A673 (cell line): ENCODE measurements at places on chromosomes 5 and 9.

DNA sequence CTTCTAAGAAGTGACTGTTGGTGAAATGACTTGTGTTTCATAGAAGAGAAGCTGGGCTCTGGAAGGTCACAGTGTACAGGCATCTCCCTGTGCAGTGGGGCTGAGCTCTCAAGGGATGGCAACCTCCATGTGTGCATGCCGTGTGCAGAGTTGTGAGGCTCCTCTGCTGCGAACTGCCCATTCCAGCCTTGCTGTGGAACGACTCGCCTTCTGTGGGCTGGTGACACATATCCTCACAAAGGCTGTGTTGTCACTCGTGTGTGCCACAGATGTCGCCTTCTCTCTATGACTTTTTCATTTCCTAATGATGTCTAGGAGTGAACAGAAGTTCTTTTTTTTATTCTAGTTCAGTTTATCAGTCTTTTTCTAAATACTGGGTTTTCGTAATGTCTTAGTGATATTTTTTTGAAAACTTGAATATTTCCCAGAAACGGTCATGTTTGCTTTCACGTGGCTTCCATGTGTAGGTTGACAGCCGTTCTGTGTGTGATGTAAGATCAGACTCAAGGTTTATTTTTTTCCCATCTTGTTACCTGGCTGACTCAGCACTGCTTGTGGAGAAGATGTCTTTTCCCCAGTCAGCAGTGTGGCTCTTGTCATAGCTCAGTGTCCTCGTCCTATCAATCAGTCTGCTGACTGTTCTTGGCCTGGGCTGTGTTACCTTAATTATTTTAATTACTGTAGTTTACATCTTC lies 57.3 kb upstream of the CACNA1B start:
- DNase-seq = no peak

GRCh38 chr5:129724222-129724621 lies 23.7 kb upstream of the MINAR2 start:
- no peak for DNase-seq

GRCh38 chr5:133404724-133405123 lies 207.6 kb downstream of the FSTL4 start:
- peak; percentile 24 for DNase-seq

- DNase-seq = no peak
Measured at GRCh38 chr5:22058620-22059019, 794.5 kb downstream of the CDH12 start.

DNA sequence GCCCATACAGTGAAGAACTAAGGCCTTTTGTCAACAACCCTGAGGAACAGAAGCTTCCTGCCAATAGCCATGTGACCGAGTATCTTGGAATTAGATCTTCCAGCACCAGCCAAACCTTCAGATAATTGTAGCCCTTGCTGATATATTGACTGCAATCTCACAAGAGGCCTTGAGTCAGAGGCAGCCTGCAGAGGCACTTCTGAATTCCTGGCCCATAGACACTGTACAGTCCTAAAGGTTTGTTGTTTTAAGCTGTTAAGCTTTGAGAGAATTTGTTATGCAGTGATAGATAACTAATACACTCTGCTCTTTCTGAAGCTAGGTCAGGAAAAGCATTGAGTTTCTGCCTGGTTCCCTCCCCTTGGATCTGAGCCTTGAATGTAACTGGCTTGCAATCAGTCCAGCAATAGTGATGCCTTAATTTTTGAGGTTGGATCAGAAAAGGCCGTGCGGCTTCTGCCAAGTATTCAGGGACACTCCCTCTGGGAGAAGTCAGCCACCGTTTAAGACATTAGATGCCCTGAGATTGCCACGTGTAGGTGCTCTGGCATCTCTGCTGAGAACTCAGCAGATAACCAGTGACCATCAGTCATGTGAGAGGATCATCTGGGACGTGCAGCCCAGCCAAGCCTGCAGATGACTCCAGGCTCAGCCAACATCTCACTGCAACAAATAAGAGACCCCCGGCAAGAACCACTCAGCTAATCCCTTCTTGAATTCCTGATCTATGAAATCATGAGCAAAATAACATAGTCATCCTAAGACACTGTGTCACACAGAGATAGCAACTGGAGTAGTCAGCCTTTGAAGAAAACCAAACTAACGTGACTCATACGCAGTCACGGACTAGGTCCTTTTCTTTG lies 126.8 kb upstream of the STC2 start:
- peak; percentile 46 for DNase-seq

- no peak for DNase-seq
Measured at GRCh38 chr5:74156728-74157383, 483.7 kb downstream of the ENC1 start.

- no peak for DNase-seq
Measured at GRCh38 chr5:149337736-149338135, 7.6 kb upstream of the GRPEL2 start.

GRCh38 chr5:30156156-30156555 lies 1037.3 kb upstream of the CDH6 start:
- DNase-seq = no peak

- DNase-seq = no peak
Measured at GRCh38 chr5:169804861-169805260, 167.8 kb downstream of the DOCK2 start.

- DNase-seq = no peak
Measured at GRCh38 chr5:2156358-2157059, 273.8 kb upstream of the IRX4 start.

- DNase-seq = peak; percentile 11
Measured at GRCh38 chr9:224582-225520, 10.2 kb downstream of the DOCK8 start.

- DNase-seq = no peak
Measured at GRCh38 chr9:74920944-74921626, 31.6 kb downstream of the C9orf40 start.

GRCh38 chr5:52177193-52177592 lies 610.5 kb upstream of the ITGA1 start:
- peak; percentile 20 for DNase-seq

GRCh38 chr5:109365653-109366052 lies 44.1 kb downstream of the PJA2 start:
- no peak for DNase-seq

DNA sequence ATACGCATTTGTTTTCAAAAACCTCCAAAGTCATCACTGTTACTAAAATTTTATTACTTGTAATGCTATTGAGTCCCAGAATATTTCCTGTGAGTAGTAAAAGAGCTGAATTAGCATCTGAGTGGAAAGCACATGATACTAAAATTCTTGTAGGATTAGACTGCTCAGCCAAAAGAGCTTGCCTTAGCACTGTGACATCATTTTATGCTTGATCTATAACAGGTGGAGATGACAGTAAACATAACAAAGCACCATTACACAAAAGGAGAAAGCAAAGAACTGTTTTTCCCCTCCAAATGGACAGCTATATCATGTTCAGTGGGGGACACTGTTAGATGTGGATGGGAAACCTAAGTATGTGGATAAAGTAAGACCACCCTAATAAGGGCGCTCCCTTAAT lies 5.8 kb upstream of the JAK2 start:
- peak; percentile 21 for DNase-seq

DNA sequence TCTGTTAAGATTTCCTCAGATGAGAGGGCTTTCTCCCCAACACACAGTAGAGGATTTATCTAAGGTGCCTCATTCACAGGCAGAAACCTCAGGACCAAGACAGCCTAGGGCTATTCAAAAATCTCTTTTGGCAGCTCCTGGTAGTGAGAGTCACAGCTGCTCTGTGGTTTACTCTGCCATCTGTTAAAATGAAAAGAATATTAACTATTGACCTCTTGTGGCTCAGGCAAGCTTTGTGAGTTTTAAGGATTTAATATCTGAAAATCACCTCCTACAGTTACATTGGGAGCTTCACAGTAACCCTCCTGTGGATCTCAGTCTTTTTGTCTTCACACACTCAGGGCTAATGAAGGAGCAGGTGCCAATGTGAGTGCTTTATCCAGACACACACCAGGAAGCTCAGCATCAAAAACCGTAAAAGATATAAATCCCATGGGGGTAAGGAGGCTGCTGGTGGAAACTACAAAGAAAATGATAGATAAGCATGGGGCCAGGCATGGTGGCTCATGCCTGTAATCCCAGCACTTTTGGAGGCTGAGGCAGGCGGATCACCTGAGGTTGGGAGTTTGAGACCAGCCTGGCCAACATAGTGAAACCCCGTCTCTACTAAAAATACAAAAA lies 29.7 kb downstream of the PPP1R2B start:
- no peak for DNase-seq
